ENCODE measurements at places on chromosomes 4 and X.
A peak's percentile ranks its signal among the peaks of the same experiment; 100 is the strongest.

- DNase-seq = no peak
These were observed 92.3 kb downstream of the PRDM5 start for GRCh38 chr4:120830204-120830603.

DNA sequence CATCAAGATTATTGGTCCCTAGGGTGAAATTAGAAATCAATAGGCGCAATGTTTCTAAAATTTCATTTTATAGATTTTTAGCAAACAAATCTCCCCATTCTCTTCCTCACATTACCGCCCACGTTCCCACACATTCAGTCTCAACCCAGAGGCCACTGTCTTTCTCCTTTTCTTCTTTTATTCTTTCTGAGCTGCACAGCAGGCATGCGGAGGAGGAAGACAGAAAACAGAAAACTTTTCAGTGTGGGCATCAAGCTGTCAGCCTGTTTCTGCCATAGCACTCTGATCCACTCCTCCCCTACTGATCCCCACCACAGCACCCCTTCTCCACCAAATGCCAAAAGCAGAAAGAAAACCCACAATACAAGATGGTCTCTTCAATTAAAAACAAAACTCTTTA is 94.8 kb upstream of the ADAMTS3 start:
- no peak for DNase-seq

DNA sequence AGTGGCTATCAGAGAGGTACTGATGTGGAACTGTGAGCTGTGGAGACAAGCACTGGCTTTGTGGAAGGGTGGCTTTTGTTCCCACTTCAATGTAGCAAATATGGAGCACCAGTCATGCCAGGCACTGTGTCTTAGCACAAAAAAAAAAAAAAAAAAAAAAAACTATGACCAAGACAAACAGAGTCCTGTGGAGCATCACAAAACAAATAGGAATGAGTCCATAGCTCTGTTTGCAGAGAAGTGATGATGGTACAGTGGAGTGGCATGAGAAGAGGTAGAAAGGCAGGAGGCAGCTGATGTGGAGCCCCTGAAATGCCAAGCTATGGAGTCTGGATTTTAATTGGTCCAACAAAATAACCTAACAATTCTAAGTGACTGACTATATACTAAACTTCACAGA is 116.9 kb downstream of the RAB28 start:
- DNase-seq = no peak

GRCh38 chr4:6313216-6313615 is 43.6 kb downstream of the WFS1 start:
- DNase-seq = no peak

DNA sequence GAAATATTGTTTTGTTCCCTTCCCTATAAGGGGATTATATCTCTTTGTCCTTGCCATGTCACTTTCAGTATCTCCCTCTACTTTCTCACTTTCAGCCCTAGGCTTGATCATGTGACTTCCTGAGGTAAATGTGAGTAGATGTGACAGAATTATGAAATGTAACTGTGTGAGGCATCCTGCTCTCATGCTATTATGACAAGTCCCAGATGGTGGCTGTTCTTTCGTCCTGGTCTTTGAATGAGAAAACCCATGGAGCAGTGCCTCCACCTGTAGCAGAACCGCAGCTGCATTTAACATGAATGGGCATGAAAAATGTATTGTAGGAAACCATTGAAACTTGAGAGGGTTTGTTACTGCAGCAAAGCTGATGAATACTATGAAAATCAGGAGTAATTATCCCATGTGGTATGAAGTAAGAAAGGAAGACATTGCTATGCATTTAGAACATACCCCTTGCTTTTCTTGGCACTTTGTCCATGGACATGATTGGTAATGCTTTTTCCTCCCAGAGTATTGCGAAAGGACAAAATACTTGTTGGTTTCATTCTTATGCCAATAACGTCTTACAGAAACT is 202.2 kb upstream of the GPRIN3 start:
- DNase-seq = no peak

GRCh38 chr4:125276811-125277210 is 37.9 kb upstream of the FAT4 start:
- DNase-seq = no peak

DNA sequence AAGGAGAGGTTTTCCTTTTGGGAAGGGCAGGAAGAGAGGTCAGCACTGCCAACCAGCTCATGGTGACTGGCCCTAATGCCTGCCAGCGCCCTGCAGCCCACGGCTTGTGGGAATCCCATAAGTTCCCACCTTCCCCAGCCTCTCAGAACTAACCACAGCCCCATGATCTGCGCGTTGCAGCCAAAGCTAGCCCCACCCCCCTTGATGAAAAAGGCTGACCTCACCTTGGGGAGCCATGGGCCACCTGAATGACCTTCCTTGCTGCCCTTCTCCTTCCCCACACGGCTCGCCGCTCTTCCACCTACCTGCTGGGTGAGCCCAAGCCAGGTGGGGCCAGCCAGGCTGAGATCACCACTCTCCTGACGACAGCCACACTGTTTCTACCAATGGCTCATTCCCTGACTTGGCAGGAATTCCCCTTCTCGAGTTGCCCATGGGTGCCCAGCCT is 3.9 kb upstream of the ELF4 start:
- no peak for DNase-seq

DNA sequence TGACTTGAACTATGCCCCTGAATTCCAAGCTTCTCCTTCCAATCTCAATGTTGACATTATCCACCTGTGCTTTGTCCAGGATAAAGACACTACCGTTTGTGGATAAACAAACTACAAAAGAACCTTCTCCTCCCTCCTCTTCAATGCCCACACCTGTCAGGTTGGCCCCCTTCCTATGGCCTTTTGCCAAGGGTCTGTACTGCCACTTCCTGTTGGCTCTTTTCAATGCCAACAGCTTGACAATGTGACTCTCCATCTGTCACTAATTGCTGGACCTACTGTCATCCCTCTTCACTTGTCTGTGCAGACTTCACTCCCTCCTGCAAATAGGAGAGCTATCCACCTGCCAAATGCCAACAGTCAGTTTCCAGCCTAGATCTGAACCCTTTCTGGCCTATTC is 35.8 kb upstream of the MID1 start:
- DNase-seq = no peak

DNA sequence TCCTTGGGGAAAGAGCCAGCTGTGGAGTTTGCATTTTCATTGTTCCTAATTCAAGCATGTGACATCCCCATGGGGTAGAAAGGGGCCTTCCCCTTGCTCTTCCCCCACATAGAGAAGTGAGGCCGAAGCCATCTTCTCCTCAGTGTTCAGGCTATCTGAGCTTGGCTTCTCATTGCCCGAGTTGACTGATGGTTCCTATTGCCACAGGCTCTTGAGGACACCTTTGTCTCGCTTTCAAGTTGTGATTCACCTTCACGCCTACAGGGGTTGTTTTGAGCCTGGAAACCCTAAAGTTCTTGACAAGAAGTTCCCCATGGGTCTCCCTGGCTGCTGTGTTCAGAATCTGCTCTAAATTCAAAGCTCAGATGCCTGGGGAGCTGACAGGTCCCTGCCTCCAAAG is 25.0 kb downstream of the CCNQ start:
- DNase-seq = no peak

GRCh38 chr4:158996669-158997074 is 106.2 kb upstream of the RAPGEF2 start:
- DNase-seq = no peak

DNA sequence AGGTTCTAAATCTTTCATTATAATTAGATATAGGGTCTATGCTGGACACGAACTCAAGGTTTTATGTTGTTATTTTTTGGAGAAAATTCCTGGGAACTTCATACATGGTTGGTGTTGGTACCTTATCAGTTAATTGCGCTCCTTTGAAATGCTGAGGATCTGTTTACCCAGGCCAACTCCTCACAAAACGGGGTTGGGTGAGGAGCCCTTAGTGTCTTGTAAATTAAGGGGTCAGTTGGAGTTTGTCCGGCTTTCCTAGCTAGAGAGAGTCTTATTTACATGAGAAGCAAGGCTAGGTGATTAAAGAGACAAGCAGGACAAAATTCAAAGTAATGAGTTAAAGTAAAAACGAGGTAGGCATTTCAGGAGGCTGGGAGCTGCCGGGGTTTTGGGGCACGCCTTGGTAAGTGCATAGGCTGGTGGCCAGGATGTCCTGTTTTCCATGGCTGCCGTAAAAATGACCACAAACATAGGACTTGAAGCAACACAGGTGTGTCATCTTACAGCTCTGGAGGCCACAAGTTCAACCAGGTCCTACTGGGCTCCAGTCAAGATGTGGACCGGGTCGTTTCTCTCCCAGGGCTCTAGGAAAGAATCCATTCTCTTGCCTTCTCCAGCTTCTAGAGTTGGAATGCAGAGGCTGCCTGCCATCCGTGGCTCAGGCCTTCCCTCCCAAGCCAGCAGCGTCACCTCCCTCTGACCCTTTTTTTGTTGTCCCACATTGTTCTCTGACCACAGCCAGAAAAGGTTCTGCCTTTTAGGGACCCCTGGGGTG is 19.8 kb downstream of the PSAPL1 start:
- no peak for DNase-seq

DNA sequence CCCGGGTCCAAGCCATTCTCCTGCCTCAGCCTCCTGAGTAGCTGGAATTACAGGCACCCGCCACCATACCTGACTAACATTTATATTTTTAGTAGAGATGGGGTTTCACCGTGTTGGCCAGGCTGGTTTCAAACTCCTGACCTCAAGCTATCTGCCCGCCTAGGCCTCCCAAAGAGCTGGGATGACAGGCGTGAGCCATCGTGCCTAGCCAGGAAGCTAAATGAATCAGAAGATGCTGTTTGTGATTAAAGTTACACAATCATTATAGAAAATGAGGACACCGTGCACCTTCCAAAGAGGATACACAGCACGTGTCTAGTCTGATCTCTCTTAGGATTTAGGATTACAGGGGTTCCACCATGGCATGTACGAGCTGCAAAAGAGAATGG is 99.6 kb downstream of the DHRSX start:
- no peak for DNase-seq

DNA sequence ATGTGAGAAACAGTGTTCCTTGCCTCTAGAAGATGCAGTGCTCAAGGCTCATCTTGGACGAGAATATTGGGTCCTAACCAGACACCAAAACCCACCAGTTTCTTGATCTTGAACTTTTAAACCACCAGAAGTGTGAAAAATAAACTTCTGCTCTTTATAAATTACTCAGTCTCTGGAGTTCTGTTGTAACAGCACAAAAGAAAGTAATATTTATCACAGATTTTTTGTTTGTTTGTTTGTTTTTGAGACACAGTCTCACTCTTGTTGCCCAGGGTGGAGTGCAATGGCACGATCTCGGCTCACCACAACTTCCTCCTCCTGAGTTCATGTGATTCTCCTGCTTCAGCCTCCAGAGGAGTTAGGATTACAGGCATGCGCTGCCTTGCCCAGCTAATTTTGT is 371.1 kb upstream of the NDST4 start:
- no peak for DNase-seq

GRCh38 chr4:114701491-114701890 is 102.9 kb downstream of the UGT8 start:
- no peak for DNase-seq

DNA sequence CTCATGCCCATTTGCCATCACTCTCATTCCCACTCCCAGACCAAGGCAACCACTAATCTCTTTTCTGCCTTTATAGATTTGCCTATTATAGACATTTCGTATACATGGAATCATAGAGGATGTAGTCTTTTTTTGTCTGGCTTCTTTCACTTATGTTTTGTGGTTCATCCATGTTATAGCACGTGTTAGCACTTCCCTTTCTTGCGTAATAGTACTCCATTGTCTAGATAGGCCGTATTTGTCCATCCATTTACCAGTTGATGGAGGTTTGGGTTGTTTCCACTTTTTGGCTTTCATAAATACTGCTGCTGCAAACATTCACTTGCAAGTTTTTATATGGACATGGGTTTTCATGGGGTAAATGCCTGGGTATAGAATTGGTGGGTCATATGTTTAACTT is 48.4 kb downstream of the KIF4A start:
- DNase-seq = no peak

- DNase-seq = no peak
These were observed 11.9 kb upstream of the ADH7 start for GRCh38 chr4:99447079-99447478.

DNA sequence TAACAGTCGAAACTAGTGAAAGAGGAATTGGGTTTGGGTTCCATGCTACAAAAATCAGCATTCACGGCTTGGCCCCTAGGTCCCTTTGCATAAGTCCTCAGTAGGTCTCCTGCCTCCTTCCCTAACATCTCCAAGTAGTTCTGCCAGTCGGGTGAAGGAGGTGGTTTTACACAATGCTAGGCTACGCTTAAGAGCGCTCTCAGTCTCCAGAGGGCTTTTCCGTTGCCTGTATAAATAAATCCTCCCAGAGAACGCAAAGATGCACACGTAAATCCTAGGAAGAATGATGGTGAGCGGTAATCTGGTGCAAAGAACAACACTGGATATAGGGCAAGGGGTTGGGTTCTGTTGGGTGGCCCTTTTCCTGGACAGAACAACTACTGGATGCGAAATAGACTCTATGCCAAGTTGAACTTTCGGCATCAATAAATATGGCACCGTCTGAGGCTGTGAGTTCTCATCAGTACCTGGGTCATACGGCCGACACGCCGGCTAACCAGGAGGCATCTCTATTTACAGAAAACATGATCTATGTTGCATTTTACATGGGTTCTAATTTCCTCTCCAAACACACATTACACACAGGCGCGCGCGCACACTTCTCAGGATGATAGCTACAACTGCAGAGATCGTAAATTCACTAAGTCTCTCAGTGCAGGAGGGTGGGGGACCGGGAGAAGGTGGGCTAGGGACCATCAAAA is 1.3 kb downstream of the CAMK2D start:
- DNase-seq = peak; percentile 26

GRCh38 chr4:177087060-177087459 is 222.6 kb upstream of the NEIL3 start:
- no peak for DNase-seq

- DNase-seq = no peak
These were observed 784.3 kb downstream of the ADGRL3 start for GRCh38 chr4:61984260-61984909.

DNA sequence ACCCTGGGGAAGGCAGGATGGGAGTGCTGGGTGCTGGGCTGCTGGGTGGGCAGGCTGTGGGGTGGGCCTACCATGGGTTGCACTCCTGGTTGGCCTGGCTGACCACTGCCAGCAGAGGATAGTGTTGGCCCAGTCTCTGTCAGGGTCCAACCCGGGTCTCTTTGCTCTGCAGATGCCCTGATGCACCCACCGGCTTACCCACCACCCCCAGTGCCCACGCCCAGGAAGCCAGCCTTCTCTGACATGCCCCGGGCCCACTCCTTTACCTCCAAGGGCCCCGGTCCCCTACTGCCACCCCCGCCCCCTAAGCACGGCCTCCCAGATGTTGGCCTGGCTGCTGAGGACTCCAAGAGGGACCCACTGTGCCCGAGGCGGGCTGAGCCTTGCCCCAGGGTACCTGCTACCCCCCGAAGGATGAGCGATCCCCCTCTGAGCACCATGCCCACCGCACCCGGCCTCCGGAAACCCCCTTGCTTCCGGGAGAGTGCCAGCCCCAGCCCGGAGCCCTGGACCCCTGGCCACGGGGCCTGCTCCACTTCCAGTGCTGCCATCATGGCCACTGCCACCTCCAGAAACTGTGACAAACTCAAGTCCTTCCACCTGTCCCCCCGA is 14.2 kb upstream of the ADD1 start:
- DNase-seq = no peak

GRCh38 chrX:80812176-80812575 is 2.5 kb upstream of the BRWD3 start:
- DNase-seq = peak; percentile 14

Measured in substantia nigra (tissue), 51 donors.